ENCODE measurements at places on chromosomes 4 and X.

- no peak for DNase-seq
Measured at GRCh38 chr4:168878623-168879022, 131.4 kb downstream of the CBR4 start.

GRCh38 chr4:160019936-160020335 lies 917.1 kb downstream of the RAPGEF2 start:
- DNase-seq, result no peak

DNA sequence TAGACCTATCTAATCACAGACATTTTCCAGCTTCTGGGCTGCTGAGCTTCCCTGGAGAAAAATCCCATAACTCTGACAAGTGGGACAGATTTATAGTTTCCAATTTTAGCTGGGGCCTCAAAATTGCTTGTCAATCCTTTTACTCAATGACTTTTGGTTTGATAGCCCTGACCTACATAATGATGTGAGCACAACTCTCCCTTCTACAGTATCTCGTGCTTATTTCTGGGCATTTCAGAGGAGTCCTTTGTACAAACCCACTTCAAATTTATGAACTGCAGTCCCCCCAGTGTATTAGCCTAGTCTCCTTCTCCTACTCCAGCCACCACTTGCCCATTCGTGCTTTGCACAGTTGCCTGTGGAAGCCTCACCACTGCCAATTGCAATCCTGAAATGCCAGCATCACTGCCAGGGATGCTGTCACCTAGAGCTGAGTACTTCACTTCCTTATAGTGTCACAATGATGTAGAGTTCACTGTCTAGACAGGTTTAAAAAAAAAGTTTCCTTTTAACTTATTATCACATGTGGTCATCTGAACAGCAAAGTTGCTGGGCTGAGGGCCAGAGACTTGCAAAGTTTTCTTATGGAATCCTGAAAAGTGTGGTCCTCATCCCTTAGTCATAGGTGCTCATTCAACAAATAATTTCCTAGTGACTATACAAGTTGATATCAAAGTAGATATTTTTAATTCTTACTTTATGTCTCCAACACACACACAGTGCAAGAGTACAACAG lies 21.2 kb downstream of the TRAM1L1 start:
- DNase-seq, result no peak

- no peak for DNase-seq
Measured at GRCh38 chr4:10753336-10753735, 68.8 kb upstream of the CLNK start.

- no peak for DNase-seq
Measured at GRCh38 chrX:22912616-22913015, 87.1 kb upstream of the DDX53 start.

DNA sequence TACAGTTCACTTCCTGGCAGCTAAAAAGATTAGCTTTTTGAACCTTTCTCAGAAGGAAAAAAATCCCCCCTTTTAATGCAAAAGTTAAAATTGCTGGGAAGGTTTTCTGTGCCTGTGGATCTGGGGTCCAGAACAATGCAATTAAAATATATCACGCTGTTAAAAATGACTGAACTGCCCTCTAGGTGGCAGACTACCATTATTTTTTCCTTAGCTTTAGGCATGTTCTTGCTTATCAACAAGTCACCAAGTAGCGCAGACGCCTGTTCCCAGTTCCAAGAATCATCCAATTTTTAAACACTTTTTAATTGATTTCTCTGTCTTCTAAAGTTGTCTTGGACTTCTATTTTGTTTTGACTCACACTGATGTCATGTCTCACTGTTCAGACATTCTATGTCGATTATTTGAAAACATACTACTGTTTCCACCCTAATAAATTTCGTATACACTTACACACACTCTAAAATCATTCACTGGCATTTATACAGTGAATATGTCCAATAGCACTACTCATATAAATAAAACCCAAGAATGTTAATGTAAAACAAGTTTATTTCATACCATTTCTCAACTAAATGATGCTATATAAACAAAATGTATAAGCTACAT lies 661.6 kb downstream of the RAPGEF2 start:
- no peak for DNase-seq

GRCh38 chr4:144580430-144580829 lies 65.5 kb upstream of the HHIP start:
- no peak for DNase-seq

DNA sequence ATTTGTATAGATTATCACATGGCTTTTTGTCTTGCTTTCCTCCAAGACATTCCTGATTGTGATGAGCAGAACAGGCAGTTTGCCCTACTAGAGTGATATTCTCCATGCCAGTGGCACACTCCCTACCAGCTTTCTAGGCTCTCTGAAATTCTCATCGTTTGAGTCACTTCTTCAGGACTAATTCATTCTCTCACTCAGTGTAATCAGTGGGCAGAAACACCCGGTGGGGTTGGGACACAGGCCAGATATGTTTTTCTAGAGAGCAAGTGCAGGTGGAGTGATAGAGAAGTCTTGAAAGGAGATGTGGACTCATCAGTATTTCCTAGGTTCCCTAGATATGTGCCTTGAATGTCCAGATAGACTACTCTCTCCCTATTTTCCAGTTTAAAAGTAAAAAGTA lies 13.1 kb downstream of the RAB33A start:
- DNase-seq, result no peak

- no peak for DNase-seq
Measured at GRCh38 chrX:41703574-41704029, 14.8 kb downstream of the GPR34 start.

GRCh38 chr4:60088807-60089486 lies 1111.2 kb upstream of the ADGRL3 start:
- DNase-seq, result no peak

DNA sequence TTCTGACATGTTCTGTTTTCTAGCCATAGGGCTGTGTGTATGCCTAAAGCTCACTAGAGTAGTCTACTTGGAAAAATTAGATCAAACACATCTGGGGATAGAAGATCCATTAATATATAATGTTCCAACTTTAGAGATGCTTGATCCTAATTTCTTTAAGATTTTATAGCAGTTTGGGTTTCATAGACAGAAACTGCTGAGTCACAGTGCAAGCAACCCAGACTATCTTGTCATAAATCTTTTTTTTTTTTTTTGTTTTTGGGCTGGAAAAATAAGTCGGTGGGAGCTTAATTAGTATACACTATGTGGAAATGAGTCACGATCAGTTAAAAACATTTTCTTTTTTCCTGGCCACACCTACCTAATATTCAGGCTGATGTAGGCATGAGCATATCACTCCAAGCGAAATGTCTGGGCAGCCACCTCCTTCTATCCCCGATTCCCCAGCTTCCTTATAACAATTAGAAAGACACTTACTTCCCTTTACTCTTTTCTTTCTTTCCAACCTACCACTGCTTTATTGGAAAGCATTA lies 58.2 kb upstream of the CASK start:
- DNase-seq, result no peak

- no peak for DNase-seq
Measured at GRCh38 chr4:101833480-101833879, 43.0 kb downstream of the BANK1 start.

GRCh38 chr4:156294577-156294976 lies 340.9 kb upstream of the CTSO start:
- no peak for DNase-seq

- DNase-seq, result no peak
Measured at GRCh38 chrX:46863072-46863471, 26.2 kb downstream of the RP2 start.

DNA sequence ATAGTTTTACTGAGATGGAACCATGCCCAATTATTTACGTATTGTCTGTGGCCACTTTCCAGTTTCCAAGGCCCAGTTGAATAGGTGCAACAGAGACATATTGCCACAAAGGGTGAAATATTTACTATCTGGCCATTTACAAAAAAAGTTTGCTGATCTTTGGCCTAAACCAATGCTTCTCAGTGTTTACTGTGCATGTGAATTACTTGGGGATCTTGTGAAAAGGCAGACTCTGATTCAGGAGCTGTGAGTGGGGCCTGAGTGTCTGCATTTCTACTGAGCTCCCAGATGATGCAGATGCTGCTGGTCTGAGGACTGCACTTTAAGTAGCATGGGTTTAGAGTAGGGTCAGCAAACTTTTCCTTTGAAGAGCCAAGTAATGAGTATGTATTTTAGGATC lies 94.1 kb upstream of the PDE5A start:
- no peak for DNase-seq

DNA sequence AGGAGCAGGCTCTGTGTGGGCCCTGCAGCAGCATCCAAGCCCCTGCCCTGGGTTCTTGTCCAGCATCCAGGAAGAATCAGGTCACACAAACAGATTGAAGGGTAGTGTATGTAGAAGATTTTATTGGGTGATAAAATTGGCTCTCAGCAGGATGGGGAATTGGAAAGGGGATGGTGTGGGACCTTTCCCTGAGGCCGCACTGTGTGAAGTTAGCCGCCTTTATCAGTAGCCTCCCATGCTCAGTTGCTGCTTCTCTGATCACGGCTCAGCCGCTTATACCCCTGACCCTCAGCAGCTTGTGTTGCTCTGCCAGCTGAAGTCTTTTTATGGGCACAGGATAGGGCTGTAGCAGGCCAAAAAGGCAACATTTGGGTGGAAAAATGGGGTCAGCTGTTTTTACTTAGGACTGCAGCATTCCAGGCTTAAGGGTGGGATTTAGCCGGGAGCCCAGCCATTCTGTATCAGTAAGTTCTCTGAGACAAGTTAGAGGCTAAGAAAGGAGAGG lies 35.2 kb upstream of the CCNG2 start:
- no peak for DNase-seq

DNA sequence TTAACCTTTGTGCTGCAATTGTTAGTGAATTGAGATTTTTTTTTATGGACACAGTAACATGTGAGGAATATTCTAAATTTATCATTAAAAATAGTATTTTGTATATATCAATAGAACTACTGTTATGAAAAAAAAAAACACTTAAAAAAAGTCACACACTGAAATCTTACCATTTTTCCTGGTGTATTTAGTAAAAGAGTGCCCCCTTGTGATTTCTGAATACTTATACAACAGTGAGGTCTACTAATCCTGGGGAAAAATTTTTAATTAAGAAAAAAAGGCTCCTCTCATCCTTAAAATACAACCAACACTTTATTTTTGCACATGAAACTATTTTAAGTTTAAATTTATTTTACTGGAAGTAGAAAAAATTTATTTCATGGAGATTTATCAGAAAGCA lies 56.4 kb upstream of the SPOCK3 start:
- no peak for DNase-seq

DNA sequence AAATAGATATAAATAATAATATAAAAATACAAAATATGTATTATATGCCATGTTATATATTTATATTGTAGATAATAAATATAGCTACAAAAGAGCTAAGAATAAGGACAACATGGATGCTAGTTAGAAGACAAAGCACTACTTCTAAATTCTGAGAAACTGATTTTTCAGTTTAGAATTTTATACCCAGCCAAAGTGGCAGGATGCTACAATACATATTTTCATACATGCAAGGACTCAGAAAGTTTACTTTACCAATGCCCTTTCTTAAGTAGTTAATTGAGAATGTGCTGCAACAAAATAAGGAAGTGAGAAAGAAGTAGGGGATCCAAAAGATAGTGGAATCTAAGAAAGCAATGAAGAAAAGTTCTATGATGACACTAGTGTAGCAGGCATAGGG lies 64.5 kb downstream of the PDE5A start:
- DNase-seq, result no peak

DNA sequence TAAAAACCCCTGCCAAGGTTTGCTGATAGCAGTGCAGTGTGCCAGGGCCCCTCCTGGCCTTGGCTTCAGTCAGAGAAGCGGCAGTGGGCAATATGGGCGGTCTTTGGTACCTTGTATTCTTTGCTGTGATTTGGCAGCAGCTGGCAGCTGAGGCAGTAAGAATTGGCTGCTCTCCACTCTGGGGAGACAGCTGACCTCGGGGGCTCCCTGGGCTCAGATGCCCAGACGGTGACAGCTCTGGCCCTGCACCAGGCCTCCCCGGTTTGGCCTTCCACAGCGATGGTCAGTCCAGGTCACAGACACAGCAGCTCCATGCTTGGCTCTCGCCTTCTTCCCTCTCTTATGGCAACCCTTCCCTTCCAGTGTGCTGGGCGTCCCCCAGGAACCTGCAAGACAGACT lies 330.9 kb downstream of the BCOR start:
- no peak for DNase-seq

DNA sequence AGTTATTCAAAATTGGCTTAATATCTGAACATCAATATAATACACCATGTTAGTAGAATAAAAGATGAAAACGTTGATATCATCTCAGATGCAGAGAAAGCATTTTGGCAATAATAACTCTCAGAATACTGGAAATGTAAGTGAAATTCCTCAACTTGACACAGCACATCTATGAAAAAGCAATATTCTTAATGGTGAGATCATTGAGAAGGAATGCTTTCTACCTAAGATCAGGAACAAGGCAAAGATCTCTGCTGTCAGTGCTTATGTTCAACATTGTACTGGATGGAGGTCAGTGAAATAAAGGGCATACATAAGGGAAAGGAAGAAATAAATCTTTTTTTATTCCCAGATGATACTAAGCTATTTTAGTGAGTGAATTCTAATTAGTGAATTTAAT lies 40.6 kb downstream of the MRPL1 start:
- no peak for DNase-seq

- DNase-seq, result no peak
Measured at GRCh38 chr4:26763648-26764047, 97.0 kb upstream of the STIM2 start.

DNA sequence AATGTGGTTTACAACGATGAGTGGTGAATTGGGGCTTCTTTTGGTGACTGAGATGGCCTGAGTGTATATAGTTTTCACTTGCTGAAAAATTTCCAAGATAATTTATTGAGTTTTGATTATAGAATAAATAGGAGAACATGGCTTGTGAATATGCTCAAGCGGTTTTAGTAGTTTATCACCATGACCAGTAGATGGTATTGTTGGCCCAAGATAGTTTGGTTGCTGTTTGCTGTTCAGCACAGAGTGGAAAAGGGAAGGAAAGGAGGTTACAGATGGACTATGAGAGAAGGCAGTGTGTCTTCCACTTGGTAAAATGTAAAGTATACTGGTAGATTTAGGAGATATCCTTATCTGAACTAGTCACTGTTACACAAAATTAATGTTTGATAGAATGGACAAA lies 55.8 kb upstream of the POU4F2 start:
- no peak for DNase-seq

- no peak for DNase-seq
Measured at GRCh38 chr4:180081072-180081471, 2162.1 kb upstream of the TENM3 start.

DNA sequence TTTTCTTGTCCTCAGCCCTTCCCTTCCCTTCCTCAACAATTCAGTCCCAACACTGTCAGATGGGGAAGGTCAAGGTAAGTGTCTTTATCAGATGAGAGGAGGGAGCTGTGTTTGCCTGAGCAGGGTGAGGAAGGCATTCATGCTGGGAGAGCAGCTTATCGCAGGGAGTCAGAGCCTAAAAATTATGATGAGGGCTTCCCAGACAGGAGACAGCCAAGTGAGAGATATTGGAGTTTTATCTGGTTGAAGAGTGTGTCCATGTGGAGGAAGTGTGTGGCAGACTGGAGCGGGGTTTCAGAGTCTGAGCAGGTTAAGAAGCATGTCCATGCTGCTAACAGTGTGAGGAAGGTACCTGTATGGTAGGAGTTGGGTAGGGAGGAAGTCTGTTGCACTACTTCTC lies 18.4 kb downstream of the BEX4 start:
- DNase-seq, result no peak

GRCh38 chr4:22334155-22334554 lies 181.7 kb downstream of the ADGRA3 start:
- no peak for DNase-seq

- DNase-seq, result peak; percentile 11
Measured at GRCh38 chr4:167021545-167022155, 212.6 kb downstream of the SPOCK3 start.
